ENCODE measurements at places on chromosomes 6 and 20.

DNA sequence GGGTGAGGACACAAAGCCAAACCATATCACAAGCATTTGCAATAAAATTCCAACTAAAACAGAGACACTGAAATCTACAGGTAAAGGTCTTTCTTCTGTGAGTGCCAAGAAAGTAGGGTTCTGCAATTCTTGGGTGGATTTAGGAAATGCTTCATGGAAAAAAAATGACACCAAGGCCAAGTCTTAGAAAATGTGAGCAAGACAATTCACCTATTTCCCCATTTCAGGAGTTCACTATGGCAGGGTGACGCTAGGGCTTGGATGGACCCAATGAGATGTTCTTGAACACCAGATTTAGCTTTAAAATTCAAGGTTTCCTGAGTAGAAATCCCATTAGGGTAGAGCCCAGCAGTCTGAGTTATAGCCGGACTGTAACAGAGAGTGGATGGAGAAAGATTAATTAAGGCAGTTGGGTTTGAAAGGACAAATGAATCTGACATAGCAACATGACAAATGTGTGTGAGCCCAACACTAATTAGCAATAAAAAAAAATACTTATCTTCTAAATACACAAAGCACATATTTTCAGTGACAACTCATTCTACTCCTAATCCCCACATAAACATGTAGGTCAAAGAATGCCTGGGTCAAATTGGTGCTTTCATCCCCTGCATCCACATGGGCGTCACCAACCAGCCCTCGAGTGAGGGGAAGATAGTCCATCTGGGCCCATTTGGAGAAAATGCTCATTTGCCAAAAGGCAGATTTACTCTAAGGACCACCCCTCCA, 180.4 kb upstream of the JARID2 start:
- DNase-seq, result no peak

DNA sequence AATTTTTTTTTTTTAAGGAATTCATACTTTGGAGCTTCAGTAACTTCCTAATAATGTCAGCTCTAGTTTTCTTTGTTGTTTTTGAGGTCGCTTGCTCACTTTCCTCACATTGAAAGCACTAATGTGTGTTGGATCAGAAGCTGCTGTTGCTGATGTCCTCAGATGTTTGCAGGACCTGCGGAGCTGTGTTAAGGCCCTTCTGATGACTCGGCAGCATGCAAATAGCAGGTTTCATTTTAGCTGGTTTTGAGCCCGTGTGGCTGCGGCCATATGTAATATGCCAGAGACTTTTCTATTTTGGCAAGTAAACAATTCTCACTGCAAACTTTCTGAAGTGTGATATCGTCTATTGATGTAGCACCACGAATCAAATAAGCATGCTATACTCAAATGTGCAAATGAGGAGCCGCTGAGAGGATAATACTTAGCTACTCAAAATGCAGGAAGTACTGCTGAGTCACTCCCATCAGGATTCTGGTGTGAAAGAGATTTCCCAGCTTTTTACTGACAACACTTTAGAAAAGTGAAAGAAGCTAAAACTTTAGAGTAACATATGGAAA, 187.8 kb downstream of the SASH1 start:
- DNase-seq, result peak; percentile 10

DNA sequence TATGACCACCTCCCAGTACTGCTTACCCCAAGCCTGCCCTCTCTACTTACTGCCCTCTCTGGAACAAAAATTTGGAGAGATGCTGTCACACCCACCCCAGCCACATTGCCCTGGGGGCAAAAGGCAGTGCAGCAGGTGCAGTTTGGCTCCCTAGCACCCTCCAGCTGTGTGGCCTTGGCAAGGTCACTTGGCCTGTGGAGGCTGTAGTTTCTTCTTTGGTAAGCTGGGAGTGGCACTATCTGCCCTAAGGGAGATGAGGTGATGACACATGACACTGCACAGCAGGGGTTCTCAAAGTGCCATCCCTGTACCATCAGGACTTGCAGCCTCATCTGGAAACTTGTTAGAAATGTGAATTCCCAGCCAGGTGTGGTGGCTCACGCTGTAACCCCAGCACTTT, 44.8 kb downstream of the TAF8 start:
- no peak for DNase-seq

GRCh38 chr20:59443550-59443949, 143.1 kb downstream of the EDN3 start:
- no peak for DNase-seq

DNA sequence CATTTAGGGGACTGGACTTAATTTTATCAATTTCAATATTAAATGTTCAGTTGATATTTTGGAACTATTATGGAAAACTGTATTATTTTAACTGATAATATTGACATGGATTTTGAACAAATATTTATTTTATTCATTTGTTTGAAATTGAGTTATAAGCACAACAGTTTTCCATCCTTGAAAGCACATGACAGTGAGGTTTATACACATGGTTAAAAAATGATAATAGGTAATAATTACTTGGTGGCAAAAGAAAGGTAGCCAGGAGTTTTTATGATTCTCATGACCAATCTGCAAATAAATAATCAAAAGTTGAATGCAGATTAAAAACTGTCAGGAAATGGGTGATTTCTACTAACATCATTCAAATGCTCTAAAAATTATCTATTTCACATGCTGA, 113.6 kb downstream of the C6orf58 start:
- no peak for DNase-seq

GRCh38 chr6:133092771-133093170, 148.4 kb upstream of the EYA4 start:
- peak; percentile 77 for DNase-seq

DNA sequence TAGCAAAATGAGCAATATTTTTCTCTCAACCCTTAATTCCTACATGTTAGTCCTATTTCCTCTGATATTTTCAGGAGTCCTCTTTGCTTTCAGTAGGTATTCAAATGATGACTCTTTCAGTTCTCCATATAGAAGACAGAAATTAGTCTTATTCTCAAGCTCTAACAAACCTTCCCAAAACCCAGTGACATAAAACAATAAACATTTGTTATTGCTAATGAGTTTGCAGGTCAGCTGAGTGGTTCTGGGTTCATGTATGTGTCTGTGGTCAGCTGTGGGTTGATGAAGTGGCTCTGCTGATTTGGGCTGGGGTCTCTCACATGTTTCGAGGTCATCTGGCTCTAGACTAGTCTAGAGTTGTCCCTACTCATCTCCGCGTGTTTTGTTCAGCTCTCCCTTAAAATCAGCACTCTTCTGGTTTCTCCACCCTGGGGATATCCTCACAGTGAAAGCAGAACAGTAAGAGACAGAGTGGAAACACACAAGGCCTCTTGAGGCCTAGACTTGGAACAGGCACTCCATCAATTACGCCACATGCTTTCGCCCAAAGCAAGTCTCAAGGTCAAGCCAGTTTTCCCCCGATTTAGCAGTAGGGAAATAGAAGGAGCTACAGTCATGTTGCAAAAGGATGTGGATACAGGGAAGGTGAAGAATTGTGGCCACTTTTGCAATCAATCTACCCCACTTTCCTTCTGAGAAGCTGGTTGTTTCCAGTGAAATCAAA, 273.0 kb downstream of the PLCB1 start:
- no peak for DNase-seq

DNA sequence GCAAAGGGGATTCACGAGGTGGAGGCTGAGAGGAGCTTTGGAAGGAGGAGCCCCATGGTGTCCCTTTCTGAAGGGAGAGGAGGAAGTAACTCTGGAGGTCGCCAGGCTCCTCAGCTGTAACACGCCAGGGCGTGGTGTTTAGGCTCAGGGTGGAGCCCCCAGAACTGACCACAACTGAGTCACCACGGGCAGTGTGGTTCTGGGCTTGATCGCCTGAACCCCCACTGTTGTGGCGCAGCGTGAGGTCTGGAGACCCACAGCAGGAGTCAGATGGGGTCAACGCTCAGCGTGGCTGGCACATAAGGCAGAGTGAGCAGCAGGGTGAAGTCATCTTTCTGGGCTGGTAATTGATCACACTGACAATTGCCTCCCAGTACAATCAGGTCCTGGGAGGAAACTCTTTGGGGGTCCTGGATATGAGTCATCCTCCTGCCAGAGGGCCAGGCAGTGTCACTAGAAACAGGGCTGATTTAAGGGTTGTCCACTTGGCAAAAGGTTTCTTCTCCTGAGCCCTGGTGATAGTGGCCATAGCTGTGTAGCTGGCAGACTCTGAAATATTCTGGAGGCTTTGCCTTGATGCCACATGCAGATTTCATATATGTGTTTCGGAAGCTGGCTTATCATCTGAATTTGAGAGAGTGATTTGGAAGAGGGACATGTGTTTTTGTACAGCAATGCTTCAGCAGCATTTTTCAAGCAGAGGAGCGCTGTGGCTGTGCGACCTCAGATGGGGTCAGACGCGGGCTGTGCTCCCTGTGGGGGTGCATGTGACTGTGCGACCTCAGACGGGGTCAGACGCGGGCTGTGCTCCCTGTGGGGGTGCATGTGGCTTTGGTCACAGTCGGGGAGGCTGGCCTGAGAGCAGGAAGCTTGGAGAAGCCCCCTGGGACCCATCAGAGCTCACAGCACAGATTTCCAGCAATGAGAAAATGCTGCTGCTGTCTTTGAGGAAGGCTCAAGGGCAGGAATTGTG, 50.0 kb downstream of the SYNJ2 start:
- DNase-seq, result no peak

DNA sequence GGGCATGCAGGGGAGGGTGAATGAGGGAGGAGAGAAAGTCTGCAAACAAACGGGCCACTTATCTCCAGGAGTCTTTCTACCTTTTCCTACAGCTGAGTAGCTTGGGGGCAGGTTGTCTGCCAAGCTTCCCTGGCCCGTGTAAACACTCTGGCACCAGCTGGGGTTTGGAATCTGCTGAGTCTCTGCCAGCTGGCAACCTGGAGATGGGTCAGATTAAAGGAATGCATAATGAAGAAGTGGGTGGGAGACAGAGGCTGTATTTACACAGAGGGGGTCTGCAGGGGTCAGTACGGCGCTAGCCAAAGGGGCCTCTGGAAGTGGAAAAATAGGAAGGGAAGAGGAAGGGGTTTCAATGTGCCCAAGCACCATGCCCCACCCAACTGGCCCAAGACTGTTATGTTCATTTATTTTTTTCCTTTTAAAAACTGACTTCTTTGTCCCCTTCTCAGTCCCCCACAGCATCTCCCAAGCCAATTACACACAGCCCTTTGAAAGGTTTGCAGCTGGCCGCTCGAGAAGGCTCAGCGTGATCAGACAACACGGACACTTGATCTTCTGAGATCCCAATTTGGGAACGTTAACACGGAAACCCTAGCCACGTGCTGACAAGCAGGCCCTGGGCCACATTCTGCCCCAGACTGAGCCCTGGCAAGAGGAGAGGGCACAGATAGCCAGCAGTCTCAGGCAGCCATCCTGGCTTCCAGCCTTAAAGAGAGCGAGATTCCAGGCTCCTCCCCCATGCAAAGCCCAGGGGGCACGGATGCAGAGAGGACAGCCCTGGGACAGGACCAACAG, 25.2 kb downstream of the TRAM2 start:
- DNase-seq, result no peak

- DNase-seq, result no peak
Measured at GRCh38 chr20:40938020-40938419, 90.6 kb upstream of the TOP1 start.

DNA sequence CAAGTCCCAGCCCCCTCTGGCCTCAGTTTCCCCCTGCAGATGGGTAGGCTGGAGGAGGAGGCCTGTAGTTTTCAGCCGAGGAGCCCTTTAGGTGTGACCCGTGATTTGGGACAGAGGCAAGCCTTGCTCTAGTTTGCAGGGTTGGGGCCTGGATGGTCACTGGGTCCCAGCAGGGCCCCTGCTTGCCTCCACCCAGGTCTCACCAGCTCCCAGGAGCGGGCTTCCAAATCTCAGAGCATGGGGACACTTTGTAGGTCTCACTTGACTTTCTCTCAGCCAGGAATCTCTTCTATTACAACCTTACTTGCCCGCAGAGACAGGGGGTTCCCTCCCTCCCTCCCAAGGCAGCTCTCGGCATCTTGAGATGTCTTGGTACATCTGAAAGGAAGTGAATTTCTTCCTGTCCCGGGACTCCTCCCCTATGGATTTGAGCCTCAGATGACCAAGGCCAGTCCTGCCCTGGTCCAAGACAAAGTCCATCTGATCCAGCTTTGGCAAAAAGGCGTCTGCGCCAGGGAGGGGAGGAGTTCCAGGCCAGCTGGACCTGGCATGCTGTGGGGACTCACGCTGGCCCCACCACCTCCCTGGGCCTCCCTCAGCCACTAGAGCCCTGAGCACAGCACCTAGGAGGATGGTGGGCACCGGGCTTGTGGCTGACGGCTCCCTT, 47.4 kb downstream of the SRC start:
- DNase-seq, result no peak

DNA sequence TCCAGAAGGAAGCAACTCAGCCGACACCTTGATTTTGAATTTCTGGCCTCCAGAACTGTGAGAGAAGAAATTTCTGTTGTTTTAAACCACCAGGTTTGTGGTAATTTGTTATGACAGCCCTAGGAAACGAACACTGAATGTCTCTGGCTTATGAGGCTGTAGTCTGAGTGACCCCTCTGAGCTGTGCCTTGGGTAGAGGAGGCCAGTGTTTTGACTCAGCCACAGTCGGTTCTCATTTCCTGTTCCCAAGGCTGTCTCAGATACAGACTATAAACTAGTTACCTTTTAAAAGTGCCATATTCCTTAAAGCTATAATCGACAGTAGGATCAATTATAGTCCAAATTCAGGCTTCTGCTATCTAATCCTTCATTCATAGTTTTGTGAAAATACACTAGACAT, 391.2 kb upstream of the MAP3K7 start:
- no peak for DNase-seq

GRCh38 chr6:57102976-57103375, 13.0 kb downstream of the ZNF451 start:
- DNase-seq, result no peak

GRCh38 chr20:10665791-10666190, 8.0 kb downstream of the JAG1 start:
- no peak for DNase-seq

DNA sequence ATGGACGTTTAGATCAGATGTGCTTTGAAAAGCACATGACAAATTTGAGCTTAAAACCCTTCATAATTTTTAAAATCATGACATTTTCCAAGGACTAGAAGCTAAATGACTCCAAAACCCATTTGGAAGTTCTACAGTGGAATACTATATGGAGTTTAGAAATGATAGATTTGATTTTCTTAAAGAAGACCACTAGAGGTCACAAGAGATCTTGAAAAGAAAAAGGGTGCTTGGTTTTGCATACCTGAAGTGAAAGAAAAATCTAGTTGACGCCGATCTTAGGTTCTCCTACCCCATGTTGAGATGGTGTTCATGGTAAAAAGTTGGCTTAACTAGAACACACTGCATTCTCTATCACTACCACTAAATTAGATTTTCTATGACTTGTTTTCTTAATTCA, 31.5 kb downstream of the CFAP61 start:
- peak; percentile 64 for DNase-seq

DNA sequence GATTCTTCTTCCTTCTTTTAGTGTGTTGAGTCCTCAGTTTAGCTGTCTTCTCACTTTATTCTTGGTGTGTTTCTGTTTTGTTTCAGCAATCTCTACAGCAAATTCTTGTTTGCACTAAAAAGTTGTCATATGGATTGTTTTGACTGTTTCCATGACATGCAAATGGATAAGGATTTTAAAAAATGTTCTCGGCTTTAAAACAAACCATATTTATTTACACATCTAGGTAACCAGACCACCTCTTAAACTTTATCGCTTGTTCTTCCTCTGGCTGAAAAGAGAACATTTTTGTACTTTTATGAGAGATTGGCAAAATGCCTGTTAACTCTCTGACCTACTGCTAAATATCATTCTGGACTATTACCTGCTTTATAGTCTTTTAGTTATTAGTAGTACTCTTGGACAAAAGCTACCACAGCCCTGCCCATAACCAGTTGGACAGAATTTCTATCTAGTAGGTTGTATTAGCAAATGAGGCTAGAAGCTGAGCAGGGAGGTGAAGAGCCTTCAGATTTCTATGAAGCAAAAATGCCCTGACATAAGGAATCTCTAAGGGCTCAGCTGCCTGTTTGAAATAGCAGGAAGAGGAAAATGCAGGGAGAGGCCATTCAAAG, 268.3 kb downstream of the CD109 start:
- no peak for DNase-seq
